ENCODE measurements at places on chromosomes 5 and 9.

DNA sequence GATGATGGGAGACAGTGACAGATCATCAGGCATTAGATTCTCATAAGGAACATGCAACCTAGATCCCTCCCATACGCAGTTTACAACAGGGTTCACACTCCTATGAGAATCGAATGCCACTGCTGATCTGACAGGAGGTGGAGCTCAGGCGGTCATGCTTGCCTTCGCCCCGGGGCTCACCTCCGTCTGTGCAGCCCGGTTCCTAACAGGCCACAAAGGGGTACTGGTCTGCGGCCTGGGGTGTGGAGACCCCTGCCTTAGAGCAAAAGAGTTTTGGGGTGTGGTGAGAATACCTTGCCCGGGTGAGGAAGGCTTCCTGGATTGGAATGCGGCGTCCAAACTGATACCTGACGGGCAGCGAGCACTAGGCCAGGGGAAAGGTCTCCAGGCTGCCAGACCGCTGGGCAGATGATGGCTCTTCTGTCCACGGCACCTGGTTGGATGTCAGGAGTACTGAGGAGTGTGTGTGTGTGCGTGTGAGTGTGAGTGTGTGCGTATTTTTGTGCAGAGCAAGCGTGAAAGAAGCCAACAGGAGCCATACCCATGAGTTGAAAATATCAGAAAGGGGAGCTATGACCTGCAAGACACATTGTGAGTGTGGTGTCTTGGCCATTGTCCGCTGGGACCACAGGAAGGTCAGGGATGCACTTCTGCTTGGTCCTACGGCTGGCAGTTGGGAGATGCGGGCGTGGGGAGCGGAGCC is 55.4 kb downstream of the ACER2 start:
- DNase-seq = no peak

DNA sequence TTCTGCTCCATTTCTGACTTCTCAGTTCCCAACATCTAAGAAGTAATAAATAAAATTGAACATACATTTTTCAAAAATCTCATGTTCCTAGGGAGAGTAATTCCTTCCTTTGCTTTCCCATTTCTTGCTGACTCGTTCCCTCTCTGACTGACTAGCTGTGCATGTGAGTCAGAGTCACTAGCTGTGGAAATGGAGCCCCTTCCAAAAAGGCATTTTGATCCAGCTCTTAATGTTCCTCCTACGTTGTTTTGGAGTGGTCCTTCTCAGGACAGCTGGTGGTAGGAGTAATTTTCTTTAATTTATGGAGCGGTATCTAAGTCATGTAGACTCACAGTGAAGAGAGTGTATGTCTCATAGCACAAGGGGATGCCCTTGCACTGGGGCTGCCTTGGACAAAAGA is 460.2 kb downstream of the GADD45G start:
- DNase-seq = no peak

DNA sequence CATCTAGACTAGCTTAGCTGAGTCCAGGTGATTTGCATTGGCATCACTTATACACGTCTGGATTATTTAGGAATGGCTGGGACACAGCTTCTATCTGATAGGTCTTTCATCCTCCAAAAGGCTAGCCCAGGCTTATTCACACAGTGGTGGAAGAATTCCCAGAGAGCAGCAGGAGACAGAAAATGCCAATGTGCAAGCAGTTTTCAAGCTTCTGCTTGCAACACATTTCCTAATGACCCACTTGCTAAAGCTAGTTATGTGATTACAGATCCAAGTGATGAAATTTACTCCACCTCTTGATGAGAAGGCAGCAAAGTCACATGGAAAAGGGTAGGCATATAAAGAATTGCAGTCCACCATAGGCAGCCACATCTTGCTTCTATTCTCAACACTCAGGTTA is 44.2 kb upstream of the MAST4 start:
- DNase-seq = no peak

GRCh38 chr5:81950996-81951395 is 20.8 kb upstream of the ATG10 start:
- DNase-seq = no peak

DNA sequence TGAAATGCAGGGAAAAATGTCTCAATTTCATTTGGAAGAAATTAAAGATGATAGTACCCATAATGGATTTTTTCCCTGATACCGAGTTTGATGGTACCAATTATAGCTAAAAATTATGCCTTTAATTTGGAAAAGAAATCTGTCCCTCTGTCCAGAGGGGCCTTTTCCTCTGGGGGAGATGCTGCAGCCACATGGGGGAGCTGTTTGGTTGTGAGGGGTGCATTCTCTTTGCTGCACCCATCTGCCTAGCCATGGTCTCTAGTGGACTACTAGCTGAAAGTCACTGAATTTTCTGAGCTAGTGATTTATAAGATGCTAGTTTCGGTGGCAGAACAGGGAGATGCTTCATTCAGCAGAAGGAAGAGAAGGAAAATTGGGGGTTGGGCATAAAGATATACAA is 9.6 kb downstream of the SEC61B start:
- no peak for DNase-seq

DNA sequence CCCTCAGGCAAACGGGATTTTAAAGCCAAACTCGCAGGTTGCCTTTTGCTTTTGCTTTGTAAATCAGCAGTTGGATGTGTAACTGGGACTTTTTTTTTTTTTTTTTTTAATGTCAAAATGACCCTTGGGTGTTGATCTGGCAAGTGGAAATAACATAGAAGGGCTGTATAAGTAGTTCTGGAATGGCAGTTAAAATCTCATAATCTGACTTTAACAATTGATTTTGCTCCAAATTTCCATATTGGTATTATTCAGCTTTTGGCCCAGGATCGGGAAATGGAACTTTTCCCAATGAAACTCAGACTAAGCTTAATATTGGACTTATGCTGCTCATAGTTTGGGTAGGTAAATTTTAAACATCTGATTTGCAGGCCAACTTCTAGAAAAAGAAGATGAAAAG is 346.8 kb upstream of the NUDT12 start:
- DNase-seq = no peak

Measured in activated T-cell treated with anti-CD3 and anti-CD28 coated beads for 48 hours (primary cell).